ENCODE measurements at places on chromosomes 5 and 9. TPM values are rescaled to one million over a fixed set of nuclear protein-coding genes. Genes with fewer than 3 reads are reported as not detected.
A peak's percentile ranks its signal among the peaks of the same experiment; 100 is the strongest.

- DNase-seq: peak; percentile 20
Measured at GRCh38 chr5:169753795-169754194, 116.7 kb downstream of the DOCK2 start.

PPP1R2B gene
- not detected for total RNA-seq

DNA sequence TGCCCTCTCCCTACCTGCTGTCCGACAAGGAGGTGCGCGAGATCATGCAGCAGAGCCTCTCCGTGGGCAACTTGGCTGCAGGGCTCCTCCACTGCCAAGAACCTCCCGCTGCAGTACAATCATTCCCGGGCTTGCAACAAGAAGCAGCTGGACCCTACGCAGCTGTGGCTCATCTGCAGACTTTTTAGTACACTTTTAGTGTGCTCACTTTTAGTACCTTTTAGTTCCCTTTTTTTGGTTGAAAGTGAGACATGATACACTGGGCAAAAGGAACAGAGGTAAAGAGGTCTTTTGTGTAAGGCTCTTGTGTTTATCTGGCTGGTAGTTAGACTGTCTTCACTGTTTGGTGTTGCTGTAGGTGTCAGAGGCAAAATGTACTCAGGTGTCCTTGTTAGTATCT, 58.1 kb upstream of the SPTLC1 start:
- DNase-seq: no peak

GPR150 gene
- total RNA-seq: 1.7 TPM

GRCh38 chr5:64166201-64166959, 737 bp downstream of the RNF180 start:
- DNase-seq: no peak

GRCh38 chr5:97107318-97107717, 35.1 kb downstream of the LIX1 start:
- no peak for DNase-seq

PKD2L2 gene
- not detected for total RNA-seq

All from vagina (tissue), 2 donors.